ENCODE measurements at places on chromosomes 16 and 17.

DNA sequence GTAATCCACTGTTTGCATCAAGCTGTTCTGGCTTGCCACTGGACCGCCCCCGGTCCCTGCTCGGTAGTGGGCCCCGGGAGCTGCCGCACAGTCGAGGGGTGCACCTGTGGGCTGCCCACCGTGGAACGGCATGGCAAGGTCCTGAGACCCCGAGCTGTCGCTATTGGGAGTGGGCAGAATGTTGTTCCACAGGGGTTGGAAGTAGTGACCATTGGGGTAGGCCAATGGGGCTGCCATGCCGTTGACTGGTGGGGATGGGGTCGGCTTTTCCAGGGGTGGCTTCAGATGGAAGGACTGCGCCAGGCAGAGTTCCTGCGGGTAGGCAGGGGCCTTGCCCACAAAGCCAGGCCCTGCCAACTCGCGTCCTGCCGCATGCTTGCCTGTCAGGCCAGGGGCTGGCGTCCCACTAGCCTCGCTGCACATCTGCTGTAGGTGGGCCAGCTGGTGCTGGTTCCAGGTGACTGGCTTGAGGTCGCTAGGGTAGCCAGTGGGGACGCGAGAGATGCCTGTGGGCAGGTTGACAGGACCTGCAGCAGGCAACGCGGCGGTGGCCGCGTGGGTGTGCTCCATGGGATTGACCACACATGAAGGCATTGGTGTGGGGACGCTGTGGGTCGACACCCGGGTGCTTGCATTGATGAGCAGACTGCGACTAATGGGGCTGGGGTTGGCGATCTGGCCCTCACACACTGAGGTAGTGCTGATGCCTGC lies 14.8 kb downstream of the TRAF4 start:
- no peak for DNase-seq

GRCh38 chr17:13940858-13941665 lies 128.2 kb upstream of the COX10 start:
- peak; percentile 40 for DNase-seq

DNA sequence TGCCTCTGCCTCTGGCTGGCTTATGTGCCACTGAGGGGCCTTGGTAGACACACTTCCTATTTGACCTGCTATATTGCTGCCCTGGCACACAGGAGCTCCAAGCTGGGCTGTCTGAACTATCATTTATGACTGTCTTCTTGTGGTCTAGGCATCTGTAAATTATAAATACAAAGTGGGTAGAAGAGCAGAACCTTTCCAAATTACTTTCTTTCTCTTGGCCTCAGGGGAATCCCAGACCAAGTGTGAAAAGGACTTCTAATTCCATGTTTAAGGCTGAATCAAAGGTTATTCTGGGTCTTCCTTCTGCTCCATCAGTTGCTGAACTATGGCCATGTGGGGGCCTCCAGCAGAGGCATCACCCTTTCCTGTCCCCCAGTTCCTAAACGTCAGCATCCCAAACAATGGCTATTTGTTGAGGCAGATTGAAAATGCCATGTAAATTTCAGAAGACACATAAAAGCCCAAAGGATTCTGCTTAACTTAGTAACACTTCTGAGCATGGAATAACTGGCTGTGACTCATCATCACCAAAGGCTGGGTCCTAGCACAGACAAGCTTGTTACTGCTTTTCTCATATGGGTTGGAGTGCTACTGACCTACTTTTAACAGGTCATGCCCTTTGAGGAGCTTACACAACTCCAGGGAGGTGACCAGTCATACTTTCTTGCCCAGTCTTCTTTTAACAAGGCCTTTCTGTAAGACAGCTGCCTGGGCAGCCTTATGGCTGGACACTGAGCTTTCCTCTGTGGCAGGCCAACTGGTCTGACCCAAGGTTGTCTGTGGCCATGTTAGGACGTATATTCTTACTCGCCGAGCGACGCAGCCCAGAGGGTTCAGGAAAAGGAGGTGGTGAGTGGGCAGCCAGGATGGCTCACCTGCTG lies 154.8 kb downstream of the VPS53 start:
- peak; percentile 63 for DNase-seq

- DNase-seq = no peak
Measured at GRCh38 chr17:64599187-64599676, 62.9 kb downstream of the SMURF2 start.

GRCh38 chr17:50063561-50064252 lies 7.8 kb downstream of the ITGA3 start:
- peak; percentile 66 for DNase-seq

DNA sequence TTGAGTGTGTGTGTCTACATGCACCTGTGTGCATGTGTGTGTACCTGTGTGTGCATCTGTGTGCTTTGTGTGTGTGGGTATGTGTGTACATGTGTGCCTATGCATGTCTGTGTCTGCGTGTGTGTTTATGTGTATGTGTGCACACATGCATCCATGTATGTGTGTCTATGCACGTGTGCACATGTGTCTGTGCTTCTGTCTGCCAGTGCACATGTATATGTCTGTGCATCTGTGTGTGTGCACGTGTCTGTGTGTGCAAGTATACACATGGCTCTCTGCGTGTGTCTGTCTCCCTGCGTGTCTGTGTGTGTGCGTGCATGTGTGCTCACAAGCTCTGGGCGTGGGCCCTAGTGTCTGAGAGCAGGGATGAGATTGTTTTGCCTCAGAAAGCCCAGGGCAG lies 85.3 kb upstream of the SEC14L1 start:
- DNase-seq = no peak

DNA sequence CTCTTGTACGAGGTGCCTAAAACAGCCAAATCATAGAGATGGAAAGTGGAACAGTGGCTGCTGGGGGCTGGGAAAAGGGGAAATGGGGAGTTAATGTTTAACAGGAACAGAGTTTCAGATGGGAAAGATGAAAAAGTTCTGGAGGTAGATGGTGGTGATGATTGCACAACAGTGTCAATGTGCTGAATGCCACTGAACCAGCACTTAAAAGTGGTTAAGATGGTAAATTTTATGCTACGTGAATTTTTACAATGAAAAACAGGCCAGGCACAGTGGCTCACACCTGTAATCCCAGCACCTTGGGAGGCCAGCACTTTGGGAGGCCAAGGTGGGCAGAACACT lies 130.4 kb downstream of the C16orf78 start:
- no peak for DNase-seq

DNA sequence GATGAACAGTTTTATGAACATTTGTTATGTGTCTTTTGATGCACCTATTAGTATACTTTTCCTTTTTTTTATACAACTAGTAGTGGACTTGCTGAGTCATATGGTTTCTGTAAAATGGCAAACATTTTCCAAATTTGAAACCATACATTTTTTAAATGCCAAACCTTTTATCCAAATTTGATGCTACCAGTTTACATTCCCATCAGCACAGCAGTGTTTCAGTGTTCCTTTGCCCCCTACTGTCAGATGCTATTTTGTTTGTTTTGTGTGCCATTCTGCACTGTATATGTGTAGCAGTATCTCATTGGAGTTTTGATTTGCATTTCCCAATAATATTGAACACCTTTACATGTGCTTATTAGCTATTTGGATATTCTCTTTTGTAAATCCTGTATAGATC lies 219.4 kb downstream of the TANC2 start:
- DNase-seq = no peak
